ENCODE measurements at places on chromosomes 7 and 10.

- no peak for DNase-seq
Observed at GRCh38 chr10:27911011-27911410, 87.9 kb downstream of the ODAD2 start.

GRCh38 chr10:132396494-132397035 is 435 bp upstream of the PWWP2B start:
- DNase-seq, result no peak

DNA sequence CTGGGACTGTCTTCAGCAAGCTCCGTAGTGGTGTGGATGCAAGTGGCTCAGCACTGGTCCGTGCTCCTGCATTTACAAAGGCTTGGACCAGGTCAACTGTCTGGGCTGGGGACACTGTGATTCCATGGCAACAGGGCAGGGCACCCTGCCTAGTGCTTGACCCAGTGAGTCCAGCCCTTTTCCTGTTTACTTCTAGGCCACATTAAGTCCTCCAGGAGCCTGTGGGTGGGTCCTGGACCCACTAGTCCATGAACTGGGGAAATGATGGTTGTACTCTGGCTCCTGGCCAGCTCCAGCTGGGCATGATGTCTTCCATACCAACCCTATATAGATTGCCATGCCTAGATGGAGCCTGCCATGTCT is 152.0 kb downstream of the RPS24 start:
- DNase-seq, result no peak

DNA sequence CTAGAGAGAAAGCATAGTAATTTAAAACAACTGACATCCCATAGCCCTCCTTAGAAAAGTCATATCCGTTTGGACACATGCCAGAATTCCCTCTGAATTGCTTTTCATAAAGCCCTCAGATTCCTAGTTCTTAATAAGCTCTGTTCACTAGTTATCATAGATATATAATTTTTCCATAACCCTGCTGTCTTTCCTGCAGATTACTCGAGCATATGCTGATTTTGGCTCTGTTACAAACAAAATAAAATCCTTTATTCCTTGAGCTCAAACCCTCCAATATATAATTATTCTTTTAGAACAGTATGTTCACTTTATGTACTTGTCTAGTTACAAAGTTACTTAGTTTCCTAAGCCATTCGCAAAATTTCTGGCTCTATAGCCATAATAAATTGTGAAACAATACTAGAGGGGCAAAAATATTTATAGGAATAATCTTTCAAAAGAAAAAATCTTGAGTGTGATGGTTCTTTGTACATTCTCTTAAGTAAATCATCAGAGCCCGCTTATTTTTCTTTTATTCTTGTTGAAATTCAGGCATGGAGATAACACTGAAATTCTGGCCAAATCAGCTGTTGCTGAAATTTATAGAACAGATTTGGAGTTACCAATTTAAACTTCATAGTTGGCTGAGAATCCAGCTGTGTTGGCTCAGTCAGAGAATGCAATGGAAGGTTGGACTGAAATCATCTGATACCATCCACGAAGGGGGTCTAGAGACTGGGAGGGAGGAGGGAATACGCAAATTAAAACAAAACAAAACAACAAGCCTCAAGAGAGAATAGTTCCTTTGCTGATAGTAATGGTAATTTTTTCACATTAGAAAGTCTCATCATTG is 146.1 kb upstream of the TMEM196 start:
- no peak for DNase-seq

DNA sequence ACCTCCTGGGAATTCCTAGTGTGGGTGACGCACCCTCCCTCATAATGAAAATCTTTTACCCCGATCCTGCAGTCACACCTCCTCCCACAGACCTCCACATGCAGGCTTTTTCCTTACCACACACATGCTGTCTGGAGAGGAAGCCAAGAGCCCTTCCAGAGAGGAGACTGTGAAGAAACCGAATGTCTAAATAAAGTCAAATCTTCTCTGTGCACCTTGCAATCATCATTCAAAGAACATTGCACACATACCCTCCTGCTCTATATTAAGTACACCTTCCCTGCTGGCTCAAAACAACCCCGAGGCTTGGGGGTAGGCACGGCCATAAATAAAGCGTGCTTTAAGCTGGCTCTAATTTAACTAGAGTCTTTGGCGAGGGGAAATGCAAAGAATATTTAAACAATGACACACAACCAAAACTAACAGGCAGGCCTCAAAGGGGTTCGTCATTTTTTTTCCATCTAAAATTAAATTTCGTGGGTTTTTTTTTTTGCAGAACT is 34.9 kb downstream of the CALML3 start:
- DNase-seq, result no peak

- no peak for DNase-seq
Observed at GRCh38 chr7:159119851-159120539, 24.7 kb downstream of the VIPR2 start.

DNA sequence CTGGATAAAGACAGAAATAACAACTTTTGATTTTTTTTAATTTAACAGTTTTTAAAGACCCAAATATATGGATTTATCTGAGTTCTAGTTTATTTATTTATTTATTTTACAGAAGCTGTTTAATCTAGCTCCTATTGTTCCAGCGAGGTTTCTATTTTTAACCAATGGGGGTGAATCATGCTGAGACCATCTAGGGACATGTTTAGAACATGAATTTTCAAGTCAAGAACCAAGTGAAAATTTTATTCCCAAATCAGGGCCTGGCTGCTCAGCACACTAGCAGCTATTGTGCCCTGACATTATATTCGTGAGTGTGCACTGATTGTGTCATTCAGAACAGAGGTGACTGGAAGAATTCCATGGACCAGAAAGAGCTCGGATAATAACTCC is 24.6 kb upstream of the MPP7 start:
- DNase-seq, result no peak

GRCh38 chr7:1124816-1125602 is 35.0 kb downstream of the ZFAND2A start:
- no peak for DNase-seq

DNA sequence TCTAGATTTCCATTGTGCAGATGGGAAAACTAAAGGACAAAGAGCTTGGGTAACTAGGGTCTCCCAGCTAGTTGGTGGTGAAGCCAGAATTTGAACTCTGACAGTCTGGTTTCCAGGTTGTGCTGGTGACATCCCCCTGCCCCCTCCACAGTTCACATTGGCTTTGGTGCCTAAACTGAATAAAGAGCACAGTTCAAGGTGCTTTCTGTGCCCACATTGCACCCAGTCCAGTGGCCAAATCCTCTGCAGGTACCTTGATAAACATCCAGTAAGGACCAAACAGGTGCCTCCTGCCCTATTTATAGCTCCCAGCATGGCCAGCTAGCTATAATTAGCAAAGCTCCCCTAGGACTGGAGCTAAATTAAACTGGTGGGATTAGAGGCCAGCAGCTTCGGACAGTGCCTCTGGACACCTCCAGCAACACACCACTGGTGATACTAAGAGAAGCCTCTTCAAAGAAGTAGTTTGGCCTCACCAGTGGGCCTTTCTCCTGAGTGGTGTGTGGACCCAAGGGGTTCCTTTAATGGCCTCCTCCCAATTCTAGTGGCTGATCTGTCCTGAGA is 59.9 kb downstream of the KCNMA1 start:
- no peak for DNase-seq

DNA sequence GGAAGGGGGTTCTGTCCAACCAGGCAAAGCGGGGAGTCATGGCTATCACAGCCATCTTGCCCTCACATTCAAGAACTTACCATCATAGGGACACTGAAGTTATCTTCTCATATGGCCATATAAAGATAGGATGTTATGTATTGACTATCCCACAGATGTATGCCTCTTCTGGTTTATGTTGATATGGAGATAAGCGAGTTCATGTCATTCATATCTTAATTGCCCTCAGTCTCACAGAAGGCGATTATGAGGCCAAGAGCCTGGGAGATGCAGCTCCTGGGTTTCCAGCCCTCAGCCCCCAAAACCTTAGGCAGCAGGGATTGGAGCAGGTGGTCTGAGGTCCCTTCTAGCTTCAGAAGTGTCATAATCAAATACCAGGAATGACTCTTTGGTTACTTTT is 8.5 kb upstream of the ANKRD61 start:
- DNase-seq, result no peak

- DNase-seq, result no peak
Observed at GRCh38 chr10:86060386-86061277, 306.0 kb downstream of the GRID1 start.

DNA sequence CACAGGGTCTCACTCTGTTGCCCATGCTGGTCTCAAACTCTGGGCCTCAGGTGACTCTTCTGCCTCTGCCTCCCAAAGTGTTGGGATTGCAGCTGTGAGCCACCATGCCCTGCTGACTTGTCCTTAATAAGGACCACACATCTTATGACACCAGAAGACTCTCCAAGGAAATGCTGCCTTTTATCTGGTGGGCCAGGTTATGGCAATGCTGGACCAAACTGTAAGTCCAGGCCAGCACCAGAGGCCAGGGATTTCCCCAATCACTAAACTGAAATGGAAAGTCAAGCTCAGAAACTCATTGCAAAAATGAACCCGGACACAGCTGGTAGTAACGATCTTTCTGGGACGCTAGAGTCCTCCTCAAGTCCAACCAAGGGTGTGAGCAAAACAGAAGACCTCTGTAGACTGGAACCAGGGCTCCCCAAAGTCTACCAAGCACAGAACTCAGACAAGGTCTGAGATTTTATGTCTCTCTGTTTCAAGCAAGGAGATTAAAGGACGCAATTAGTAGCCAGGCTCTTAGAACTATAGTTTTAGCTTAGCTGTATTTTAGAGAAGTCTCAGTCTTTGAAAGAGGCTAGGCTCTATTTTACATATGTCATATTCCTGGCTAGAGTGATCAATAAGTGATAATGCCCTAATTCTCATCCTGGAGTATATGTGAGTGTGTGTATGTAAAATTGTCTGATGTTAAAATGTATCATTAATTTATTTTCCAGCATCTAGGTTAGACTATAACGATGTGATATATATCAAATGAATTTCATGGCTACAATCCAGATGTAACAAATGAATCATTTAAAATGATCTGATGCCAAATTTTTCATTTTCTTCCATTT is 74.0 kb upstream of the ITGB1 start:
- DNase-seq, result no peak

GRCh38 chr10:33412241-33412640 is 77.8 kb upstream of the NRP1 start:
- DNase-seq, result no peak

GRCh38 chr7:122901250-122901649 is 15.0 kb upstream of the CADPS2 start:
- DNase-seq, result no peak

DNA sequence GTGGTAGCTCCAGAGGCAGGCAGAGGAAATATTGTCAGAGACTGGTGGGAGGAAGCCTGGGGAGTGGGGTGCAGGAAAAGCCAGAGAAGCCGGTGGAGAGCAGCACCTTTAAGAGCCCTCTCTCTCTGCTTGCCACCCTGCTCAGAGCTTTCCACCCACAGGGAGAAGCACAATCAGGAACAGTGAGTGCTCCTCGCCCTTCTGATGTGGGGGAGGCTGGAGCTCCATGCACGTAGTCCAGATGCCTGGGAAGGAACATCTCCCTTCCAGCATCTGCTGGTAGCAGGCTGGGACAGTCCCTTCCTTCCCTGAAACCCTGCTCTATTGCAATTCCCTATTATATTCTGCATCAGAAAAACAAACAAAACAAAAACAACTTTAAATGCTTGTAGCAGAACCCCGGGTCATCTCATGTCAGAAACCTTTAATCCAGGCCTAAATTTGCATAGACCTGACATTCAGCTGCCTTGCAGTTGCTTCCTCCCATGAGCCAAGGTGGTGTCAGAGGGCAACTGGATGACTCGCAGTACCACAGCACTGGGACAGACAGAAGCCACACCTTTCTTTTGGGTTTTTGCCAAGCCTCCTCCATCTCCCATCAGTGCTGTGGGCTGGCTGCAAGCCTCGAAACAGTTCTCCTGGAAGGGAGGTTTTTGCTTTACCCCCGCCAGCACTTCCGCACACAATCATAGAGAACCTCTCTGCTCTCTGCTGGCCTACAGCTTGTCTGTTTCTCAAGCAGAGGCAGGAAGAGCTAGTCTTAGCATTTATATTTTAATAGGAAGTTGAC is 13.1 kb downstream of the AVPI1 start:
- DNase-seq, result no peak

- DNase-seq, result no peak
Observed at GRCh38 chr7:2108071-2108455, 124.7 kb downstream of the MAD1L1 start.

DNA sequence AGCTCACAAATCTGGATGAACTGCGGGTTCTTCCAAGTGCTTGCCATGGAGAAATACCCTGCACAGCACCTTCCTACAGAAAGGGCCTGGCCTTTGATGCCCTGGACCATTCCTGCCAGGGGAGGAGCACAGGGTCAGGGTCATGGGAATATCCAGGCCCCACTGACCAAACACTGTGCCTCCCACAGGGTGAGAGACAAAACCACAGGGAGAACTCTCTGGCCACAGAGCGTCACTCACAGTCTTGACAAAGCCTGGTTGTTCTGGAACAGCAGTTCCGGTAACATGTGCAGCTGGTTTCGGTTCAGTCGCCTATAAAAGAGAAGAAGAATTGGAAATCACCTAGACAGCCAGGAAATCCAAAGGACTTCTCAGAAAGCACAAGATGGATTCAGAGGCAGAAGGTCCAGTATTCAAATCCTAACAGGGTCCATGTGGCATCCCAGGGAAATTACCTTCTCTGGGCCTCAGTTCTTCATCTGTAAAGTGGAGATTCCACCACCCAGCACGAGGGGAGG is 28.1 kb downstream of the SLIT1 start:
- no peak for DNase-seq

DNA sequence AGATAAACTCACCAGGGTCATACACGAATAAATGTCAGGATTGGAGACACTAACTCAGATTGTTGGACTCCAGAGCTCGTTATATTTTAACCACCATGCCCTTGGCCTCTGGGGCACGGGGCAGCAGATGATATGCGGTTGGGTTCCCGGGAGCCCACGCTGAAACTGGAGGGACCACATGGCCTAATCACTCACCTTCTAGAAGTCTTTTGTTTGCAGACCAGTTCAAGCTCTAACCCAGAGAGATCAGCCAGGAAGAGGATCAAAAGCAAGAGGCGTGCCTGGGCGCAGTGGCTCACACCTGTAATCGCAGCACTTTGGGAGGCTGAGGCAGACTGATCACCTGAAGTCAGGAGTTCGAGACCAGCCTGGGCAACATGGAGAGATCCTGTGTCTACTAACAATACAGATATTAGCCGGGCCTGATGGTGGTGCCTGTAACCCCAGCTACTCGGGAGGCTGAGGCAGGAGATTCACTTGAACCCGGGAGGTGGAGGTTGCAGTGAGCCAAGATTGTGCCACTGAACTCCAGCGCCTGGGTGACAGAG is 42.6 kb upstream of the ECHDC3 start:
- no peak for DNase-seq

DNA sequence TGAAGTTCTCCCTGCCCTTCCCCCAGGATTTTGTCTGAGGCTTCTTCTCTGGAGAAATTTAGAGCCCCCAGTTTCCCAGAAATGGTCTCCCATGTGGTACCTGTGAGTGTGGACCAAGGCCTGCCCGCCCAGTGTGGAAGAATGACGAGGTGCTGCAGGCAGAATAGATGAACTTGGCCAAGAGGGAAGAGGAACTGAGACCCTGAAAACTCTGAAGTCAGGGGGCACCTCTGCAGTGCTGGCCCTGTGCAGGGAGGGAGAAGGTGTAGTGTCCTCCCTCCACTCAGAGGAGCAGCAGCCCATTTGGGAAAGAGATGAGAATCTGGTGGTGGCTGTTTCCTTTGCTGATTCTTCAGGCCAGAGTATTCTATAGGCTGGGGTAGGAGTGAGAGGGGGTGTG is 115.2 kb upstream of the PCGF5 start:
- DNase-seq, result no peak
